ENCODE measurements at places on chromosomes 13 and 19.

- DNase-seq: no peak
These were observed 27.6 kb downstream of the FGF14 start for GRCh38 chr13:102374233-102374632.

GRCh38 chr13:29957320-29957719 is 106.9 kb upstream of the UBL3 start:
- DNase-seq: no peak

DNA sequence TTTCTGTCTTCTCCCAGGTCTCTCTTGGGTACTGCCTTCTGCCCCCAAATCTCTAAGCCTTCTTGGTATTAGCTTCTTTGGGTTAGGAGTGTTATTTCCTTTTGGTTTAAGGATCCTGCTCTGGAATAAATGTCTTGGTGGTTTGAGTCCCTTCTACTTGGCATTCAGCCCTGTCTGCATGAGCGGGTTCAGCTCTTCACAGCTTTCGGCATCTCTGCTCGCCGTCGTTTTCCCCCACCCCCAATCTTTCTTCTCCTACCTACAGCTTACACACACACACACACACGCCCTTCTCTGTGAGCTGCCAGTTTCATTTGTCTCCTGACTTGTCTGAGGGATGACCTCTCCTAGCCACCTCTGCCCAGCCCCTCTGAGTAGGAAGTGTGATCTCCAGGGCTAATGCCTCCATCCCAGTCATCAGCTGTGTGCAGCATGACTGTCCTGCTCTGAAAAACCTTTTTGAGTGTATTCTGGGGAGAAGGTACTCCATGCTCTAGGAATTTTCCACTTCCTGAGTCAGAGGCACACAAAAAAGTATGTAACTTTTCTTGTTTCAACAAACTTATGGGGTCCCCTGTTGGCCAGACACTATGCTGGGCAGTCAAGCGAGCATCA is 4.7 kb downstream of the CNOT3 start:
- DNase-seq: no peak

DNA sequence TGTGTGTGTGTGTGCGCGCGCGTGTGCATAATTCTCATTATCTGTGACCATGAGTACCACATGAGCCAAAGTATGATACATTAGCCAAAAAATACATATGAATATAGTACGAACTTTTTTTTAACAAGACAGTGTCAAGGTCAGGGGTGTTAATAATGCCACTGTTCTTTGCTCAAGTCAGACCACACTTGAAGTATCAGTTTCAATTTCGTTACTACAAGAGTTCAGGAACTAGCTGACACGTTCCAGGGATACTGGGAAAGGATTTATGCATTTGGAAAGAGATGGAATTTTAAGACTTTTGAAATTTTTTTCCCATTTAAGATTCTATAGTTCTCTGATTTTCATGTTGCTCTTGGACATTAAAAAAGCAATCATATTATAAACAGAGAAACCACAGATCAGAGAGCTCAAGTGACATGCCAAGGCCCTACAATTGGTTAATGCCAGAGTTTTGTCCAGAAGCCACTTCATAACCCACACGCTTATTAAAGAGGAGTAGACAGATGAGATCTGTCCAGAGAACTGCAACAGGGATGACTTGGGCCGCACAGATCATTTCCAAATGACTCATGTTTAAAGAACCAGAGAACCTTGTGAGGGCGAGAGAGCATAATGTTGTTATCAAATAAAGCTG is 718.8 kb upstream of the SGCG start:
- DNase-seq: no peak

DNA sequence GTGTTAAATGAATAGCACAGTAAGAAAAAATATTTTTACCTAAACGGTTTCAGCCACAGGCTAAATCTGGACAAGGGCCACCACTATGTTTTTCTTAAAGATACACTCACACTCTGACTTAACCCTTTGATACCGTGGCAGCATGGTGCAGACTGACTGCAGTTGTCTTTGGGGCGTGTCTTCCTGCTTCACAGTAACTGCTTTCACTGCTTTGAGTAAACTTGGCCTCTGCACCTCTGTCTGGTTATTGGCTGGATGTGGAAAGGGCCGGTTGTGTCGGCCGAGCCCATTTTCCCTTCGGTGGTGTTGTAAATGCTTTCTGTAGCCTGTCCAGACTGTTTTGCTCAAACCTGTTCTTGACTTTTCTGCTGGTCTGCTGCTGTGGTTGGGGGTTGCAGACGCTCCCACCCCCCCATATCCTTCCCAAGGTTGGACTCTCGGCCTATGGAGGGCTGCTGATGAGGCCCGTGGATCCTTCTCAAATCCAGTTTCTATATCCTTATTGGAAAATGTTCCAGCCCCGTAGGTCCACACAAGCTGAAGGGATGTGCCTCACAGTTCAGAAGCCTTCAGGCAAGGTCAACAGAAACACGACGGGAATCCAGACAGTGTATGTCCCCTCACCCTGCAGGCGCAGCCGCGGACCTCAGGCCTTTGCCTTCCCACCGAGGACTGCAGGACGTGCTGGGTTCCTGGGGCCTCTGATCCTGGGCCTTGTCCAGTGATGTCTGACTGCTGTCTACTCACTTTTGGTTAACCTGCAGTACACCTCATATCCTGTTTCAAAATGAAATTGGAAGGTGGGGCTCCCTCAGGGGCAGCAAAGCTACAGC is 90.2 kb upstream of the RNF113B start:
- no peak for DNase-seq

DNA sequence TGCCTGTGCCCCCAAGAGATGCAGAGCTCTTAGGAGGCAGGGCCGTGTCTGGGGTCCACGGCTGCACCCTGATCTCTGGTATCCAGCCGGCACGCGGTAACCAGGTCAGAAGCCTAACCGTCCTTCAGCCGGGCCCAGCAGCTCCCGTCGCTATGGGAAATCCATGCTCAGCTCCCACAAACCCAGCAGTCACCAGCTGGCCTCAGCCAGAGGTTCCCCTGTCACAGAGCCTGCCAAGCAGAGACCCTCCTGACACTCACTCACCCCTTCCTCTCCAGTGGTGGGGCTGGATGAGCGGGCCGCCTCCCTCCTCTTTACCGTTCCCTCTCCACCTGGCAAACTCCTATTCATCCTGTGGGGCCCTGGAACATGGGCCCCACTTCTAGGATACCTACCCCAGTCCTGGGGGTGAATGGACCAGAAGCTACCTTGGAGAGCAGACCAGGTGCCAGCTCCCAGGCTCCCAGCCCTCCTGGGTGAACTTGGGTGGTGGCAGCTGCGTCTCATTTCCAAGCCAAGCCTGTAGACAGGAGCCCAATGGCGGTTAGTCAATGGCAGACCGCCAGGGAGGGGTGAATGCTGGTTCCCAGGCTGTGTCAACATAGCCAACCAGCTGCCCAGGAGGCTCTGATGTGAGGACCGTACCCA is 21.4 kb upstream of the TCF3 start:
- DNase-seq: peak; percentile 57

- no peak for DNase-seq
These were observed 611.1 kb downstream of the UQCRFS1 start for GRCh38 chr19:28601723-28602440.

GRCh38 chr13:97125810-97126738 is 96.1 kb upstream of the MBNL2 start:
- DNase-seq: no peak

GRCh38 chr13:103876571-103876970 is 810.4 kb upstream of the SLC10A2 start:
- DNase-seq: no peak

DNA sequence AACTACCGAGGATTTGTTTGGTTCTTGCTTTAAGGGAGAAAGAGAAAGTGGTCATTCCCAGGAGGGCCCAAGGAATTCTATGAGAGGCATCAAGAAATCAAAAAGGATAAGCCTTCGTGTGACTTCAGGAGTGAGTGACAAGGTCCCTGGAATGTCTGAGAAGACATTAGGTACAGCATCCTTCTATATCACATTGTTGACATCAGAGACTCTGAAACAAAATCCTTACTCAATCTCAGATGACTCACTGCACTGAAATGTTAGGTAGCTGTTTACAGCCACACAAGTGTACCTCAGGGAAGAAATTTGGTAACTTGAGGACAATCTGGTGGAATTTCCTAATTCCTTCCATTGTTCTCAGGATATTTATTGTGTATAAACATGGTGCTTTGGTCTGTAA is 7.9 kb upstream of the LGALS14 start:
- DNase-seq: no peak

- DNase-seq: no peak
These were observed 576 bp downstream of the APBA3 start for GRCh38 chr19:3760871-3761361.

DNA sequence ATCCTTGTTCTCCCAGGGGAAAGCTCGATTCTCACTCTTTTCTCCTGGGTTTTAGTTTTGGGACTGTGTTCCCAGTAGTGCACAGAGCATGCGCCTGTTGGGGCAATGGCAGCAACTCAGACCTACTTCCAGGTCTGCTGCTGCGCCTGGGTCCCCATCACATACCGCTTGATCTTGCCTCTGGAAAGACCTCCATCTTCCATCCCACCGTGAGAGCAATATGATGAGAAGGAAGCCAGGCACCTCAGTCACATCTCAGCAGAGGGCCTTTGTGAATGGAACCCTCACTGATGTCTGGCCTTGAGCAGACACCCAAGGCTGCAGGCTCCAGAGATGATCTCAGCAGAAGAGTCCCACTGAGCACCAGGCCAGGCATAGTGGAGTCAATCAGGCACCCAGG is 176.8 kb upstream of the ZNF507 start:
- no peak for DNase-seq

DNA sequence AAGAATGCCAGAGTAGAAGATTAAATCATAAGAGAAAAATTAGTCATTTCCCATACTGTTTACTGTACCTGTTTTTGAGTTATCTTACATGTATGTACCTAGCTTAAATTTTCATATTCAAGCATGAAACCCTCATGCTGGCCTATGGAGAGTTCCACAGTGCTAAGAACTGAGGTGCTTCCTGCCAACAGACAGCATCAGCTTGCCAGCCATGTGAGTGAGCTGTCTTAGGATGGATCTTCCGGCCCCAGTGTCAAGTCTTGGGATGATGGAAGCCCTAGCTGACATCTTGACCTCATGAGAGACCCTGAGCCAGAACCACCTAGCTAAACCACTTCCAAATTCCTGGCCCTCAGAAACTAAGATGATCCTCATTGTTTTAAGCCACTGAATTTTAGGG is 90.1 kb downstream of the SERP2 start:
- no peak for DNase-seq

DNA sequence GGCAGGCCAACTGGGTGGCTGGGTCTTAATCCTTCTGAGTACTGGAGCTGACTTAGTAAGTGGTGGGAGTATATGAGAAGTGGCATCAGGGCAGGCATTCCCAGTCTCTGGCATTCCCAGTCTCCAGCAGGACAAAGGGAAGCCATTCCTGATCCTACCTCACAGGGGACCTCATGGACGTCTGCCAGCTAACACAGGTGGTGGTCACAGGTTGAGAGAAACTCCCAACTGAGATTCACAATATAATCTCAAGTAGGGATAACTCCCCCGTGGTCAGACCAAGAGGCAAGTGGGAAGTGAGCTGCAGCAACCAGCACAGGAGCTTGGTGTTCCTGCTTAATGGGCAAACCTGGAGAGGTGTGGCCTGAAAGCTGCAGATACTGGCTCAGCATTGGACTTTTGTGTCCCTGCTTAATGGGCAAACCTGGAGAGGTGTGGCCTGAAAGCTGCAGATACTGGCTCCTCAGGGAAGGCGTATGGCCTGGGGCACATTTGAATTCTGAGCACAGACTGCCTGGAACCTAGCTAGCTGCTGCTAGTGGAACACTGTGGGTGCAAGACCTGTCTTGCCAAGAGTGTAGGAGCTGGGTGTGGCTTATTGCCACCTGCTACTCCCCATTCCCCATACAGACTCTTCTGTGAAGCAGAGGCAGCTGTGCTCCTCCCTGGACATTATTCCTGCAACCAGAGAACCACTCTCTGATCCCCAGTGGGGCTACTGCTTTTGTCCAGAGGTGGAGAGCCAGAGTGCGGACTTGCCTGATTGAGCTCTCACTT is 25.9 kb upstream of the OR10H2 start:
- DNase-seq: no peak

- no peak for DNase-seq
These were observed 288.7 kb downstream of the FOXO1 start for GRCh38 chr13:40377783-40378182.

DNA sequence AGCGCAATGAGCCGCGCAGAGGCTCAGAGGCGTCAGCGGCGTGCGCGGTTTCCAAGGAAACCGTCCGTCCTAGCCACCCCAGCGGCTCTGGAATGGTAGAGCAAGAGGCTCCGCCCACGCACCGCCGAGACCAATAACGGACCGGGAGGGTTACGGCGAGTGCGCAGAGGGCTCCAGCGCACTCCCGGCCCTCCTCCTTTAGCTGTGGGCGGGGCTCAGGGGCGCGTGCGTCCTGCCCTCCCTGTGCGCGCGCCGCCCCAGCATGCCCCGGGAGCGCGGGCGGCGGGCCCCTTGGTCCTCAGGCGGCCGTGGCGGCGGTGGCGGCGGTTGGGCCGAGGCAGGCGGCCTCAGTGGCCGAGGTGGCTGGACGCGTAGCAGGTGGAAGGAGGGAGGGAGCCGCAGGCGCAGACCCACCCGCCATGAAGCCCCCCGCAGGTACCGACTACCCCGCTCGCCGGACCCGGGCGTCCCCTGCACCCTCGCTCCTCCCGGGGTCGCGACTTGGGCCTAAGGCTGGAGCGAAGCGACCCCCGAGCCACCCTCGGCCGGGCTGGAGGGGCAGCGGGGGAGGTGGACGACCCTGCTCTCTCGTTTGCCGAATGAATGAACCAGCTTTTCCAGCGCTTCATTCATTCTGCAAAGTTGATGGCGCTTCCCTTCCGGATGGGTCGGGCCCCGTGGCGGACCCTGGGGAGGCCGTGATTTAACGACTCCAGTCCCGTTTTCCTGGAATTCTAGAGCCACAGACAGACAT is at the start of gene THOP1:
TSS of gene THOP1 (plus strand) at position 260 of the 754 bp plus-strand sequence. CDS start at position 420, 160 bp downstream.
- DNase-seq: peak; percentile 99

- peak; percentile 88 for DNase-seq
These were observed 36.7 kb downstream of the USPL1 start for GRCh38 chr13:30654430-30654829.

DNA sequence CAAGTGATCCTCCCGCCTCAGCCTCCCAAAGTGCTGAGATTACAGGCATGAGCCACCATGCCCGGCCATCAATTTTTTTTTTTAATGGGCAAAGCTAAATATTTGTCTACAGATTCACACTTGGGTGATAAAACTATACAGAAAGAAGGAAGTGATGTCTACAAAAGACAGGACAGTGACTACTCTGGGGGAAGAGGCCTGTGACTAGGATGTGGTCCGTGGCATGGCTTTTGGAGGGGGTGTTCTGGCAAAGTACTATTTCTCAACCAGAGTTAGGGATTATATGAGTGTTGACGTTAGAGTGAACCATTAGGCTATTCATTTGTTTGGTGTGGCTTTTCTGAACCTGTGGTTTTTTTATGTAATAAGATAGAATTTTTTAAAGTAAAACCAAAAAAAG is 42.7 kb downstream of the INSR start:
- no peak for DNase-seq

GRCh38 chr13:114029866-114030625 is 56.2 kb upstream of the C13orf46 start:
- no peak for DNase-seq

DNA sequence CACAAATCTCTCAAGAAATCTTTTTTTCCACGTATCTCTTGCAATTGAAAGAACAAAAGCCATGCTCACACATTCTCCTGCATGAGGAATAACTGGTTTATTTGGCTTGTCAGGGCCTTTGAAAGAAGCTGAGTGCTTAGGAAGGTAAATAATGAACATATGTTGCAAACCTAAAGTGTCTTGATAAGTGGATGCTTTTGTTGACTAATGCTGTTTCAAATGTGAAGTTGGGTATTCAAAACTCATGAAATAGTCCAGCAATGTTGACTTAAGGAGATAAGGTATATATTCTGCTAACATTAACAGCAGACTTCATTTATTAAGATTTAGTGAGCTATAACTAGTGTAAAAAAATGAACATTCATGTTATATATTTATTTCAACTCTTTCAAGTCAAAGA is 1792.7 kb upstream of the MIR17HG start:
- no peak for DNase-seq

All from hematopoietic multipotent progenitor cell treated with erythropoietin and hydrocortisone succinate and interleukin-3 and kit ligand, for 8 days (in vitro differentiated cells).